Dermis microvascular lymphatic vessel endothelial cell (primary cell): ENCODE measurements at places on chromosomes 2 and 18. TPM values are rescaled to one million over a fixed set of nuclear protein-coding genes. Genes with fewer than 3 reads are reported as not detected.

Gene SCN2A
- under 0.01 TPM in 2 replicates for total RNA-seq

Gene AAK1
- 16.6 and 20.7 TPM in 2 replicates for total RNA-seq

Gene PLB1
- 0.26 and 0.38 TPM in 2 replicates for total RNA-seq

Gene SLC5A7
- not detected in 2 replicates for total RNA-seq

Gene UCN
- 0.13 and 0.51 TPM in 2 replicates for total RNA-seq

Gene ANKRD30B
- not detected in 2 replicates for total RNA-seq

Gene ALK
- not detected in 2 replicates for total RNA-seq

Gene CNDP1
- total RNA-seq, result not detected in 2 replicates

Gene PLEKHB2
- total RNA-seq, result 102 and 148 TPM in 2 replicates

Gene DTNA
- 0.90 and 1.9 TPM in 2 replicates for total RNA-seq

Gene IL1R2
- total RNA-seq, result 0.76 TPM in 1 of 2 replicates, not detected in the other

Gene GDF7
- 2.3 and 17.2 TPM in 2 replicates for total RNA-seq

Gene SP140
- 0.13 TPM in 1 of 2 replicates, not detected in the other for total RNA-seq

Gene SCLY
- total RNA-seq, result 12.1 and 16.0 TPM in 2 replicates

Gene COL3A1
- 1.4 TPM in 1 of 2 replicates, not detected in the other for total RNA-seq

Gene LYPD1
- total RNA-seq, result 0.13 TPM in 1 of 2 replicates, not detected in the other

Gene ST8SIA3
- not detected in 2 replicates for total RNA-seq

Gene CNOT9
- 46.3 and 53.9 TPM in 2 replicates for total RNA-seq

Gene KRTCAP3
- total RNA-seq, result 0.13 and 0.38 TPM in 2 replicates

Gene TUBB8B
- not detected in 2 replicates for total RNA-seq

Gene PFN4
- total RNA-seq, result 0.26 and 0.51 TPM in 2 replicates

Gene KHK
- 3.0 and 3.2 TPM in 2 replicates for total RNA-seq

Gene GNAL
- total RNA-seq, result 0.39 and 0.51 TPM in 2 replicates

Gene ZC3H6
- total RNA-seq, result 1.8 and 2.0 TPM in 2 replicates

Gene DES
- total RNA-seq, result not detected in 2 replicates

Gene NTSR2
- total RNA-seq, result not detected in 2 replicates

Gene ZSWIM2
- total RNA-seq, result under 0.01 TPM in 1 of 2 replicates, not detected in the other

Gene LAMA3
- total RNA-seq, result 6.5 and 7.0 TPM in 2 replicates

Gene CD28
- under 0.01 TPM in 2 replicates for total RNA-seq

Gene RBM43
- total RNA-seq, result 1.6 and 1.7 TPM in 2 replicates

Gene CXCR1
- not detected in 2 replicates for total RNA-seq

Gene REG3G
- not detected in 2 replicates for total RNA-seq

Gene MARCHF4
- total RNA-seq, result 0.13 TPM in 2 replicates

Gene LYG2
- total RNA-seq, result not detected in 2 replicates

Gene CBLN2
- total RNA-seq, result under 0.01 TPM in 1 of 2 replicates, not detected in the other

Gene IDH1
- total RNA-seq, result 65.1 and 118 TPM in 2 replicates

Gene LOXL3
- total RNA-seq, result 0.77 and 2.0 TPM in 2 replicates

Gene ANKRD30BL
- not detected in 2 replicates for total RNA-seq

Gene GAL3ST2
- total RNA-seq, result not detected in 2 replicates

Gene ADD2
- 8.0 and 23.4 TPM in 2 replicates for total RNA-seq

Gene FBXO41
- total RNA-seq, result 0.13 and 0.25 TPM in 2 replicates

Gene GPR55
- total RNA-seq, result not detected in 2 replicates

Gene TRABD2A
- total RNA-seq, result 0.25 and 0.51 TPM in 2 replicates

Gene BCL11A
- 0.64 and 0.76 TPM in 2 replicates for total RNA-seq

Gene PLCL1
- 0.76 and 1.0 TPM in 2 replicates for total RNA-seq

Gene CSRNP3
- total RNA-seq, result 0.13 and 0.38 TPM in 2 replicates

Gene DSG4
- not detected in 2 replicates for total RNA-seq

Gene LAPTM4A
- 101 and 182 TPM in 2 replicates for total RNA-seq

Gene PROKR1
- total RNA-seq, result under 0.01 TPM in 2 replicates
